ENCODE measurements at places on chromosomes 12 and 14.

DNA sequence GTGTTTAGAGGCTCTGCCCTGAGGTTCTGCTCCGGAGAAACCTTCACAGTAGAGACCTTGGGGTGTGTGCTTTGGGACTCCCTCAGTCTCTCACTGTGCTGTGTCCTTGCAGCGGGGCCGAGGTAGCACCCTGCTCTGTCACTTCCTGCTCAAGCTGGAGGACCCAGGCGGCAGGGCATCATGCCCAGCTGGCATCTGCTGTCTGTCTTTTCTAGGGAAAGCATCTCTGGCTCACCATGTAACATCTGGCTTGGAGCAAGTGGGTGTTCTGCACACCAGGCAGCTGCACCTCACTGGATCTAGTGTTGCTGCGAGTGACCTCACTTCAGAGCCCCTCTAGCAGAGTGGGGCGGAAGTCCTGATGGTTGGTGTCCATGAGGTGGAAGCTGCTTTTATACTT lies 124.5 kb downstream of the ESRRB start:
- no peak for DNase-seq

DNA sequence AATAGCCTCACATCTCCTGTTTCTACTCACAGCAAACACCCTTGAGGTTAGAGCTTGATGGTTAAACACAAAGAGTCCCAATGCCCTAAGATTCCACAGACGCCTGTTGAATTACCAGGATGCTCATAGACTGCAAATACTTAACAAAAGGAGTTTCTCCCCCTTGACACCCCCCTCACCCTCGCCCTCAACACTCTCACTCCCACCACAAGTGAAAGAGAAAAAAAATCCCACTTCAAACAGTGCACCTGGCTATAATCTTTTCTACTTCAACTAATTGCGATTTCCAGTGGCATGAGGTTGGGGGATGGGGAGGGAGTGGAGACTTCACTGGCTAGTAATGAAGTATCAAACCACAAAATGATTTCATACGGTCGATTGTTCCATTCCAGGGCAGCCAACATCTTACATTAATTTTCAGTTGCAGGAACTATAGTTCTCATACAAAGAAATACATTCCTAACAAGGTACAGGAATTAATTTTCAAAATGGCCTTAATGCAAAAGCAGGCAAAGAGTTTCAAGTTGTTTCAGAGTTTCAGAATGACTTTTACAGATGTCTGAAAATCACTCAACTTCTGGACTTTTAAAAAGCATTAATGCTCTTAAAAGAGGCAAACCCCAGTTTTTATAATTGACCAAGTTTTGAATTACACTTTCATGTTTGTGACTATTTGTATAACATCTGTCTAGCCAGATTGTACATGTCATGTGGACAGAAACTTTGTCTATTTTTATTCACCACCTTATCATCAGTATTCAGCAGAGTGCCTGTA lies 390.7 kb downstream of the C12orf75 start:
- DNase-seq: no peak

DNA sequence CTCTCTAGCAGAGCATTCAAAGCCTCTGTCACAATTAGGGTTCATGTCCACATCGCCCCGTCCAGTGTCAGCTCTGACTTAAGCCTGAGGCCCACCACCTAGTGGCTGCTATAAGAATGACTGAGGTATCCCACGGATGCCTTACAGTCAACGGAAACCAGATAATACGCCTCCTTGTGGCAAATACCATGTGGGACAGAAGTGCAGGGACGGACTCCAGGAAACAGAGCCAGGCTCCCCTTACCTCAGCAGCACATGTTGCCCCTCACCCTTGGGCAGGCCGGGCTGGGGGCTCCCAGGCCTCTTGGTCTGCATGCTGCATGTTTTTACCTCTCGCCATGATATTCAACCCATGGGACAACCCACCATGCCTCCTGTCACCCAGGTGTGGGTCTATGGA lies 86.3 kb downstream of the VWF start:
- peak; percentile 82 for DNase-seq

GRCh38 chr12:5213336-5213735 lies 169.7 kb downstream of the KCNA5 start:
- no peak for DNase-seq

- peak; percentile 9 for DNase-seq
Observed at GRCh38 chr14:32657081-32657480, 281.6 kb upstream of the NPAS3 start.

- no peak for DNase-seq
Observed at GRCh38 chr12:4015225-4016091, 142.3 kb upstream of the PARP11 start.

DNA sequence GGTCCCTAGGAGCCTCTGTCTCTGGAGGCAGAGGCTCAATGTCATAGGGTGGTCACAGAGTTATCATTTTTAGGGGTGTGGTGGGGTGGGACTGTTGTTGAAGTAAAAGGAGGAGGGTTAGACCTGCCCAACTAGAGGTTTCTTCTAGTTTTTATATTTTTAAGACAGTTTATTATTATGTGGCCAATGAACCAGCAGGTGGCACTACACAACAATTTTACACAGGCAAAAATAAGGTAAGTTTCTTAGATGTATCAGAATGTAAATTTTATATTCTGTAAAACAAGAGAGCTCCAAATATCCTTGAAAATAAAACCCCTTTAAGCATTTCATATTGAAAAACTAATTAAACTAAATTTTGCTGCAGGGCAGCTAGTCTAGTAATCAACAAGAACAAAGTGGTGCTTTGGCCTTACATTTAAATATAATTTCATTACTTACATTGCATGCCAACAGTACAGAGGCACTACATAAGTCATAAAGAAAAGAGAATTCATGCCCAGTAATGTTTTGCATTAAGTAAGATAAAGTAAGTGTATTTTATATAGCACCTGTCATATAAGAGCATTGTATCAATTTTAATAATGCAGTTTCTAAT lies 22.2 kb upstream of the OVCH1 start:
- DNase-seq: peak; percentile 23

DNA sequence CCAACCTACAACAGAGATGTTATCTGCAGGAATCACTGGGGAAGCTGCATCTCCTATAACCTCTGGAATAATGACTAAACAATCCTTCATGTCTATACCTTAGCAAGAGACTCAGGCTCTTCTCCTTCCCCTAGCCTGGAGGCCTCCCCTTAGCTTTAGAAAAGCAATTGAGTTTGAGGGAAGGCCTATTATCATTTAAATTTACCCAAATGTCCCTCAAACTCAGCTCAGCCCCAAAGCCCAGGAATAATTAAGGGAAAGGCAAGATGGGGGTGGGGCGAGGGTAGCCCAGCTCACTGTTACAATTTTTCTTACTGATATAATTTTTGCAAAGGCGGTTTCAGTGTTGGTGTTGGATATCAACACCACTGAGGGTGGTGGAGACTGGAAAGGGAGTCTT lies 151.4 kb upstream of the EEA1 start:
- DNase-seq: no peak
